ENCODE measurements at places on chromosomes 5 and 9.

- DNase-seq, result no peak
These were observed 95.9 kb upstream of the TNC start for GRCh38 chr9:115213818-115214334.

GRCh38 chr5:125321654-125322053 is 575.2 kb upstream of the ZNF608 start:
- DNase-seq, result no peak

GRCh38 chr9:20209391-20210340 is 412.6 kb downstream of the MLLT3 start:
- DNase-seq, result peak; percentile 73

GRCh38 chr9:77975806-77976205 is 55.8 kb downstream of the GNAQ start:
- DNase-seq, result no peak

- peak; percentile 44 for DNase-seq
These were observed 220.6 kb downstream of the MELK start for GRCh38 chr9:36793277-36793676.

- no peak for DNase-seq
These were observed 164.7 kb downstream of the RFX3 start for GRCh38 chr9:3361116-3361515.

- no peak for DNase-seq
These were observed 44.3 kb downstream of the HABP4 start for GRCh38 chr9:96494215-96494800.
